Central memory CD4-positive, alpha-beta T cell (primary cell): ENCODE measurements at places on chromosomes 4 and X.

DNA sequence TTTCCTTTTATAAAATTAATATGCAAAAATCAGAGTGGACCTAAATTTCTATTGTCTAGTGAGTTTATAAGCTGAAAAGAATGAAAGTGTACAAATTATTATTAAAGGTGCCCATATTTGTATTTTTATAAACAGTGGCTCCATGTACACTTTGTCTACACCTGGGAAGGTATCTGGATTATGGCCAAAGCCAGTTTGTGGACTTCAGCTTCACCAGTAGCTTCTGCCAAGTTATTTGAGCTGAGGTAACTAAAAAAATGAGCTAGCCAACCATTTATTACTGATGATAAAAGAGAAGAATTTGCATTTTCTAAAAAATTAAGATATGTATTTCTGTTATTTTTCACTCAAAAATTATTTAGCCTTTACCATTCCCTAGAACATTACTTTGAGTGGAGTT lies 32.3 kb upstream of the LRAT start:
- no peak for DNase-seq

GRCh38 chr4:24519649-24520048 lies 64.7 kb downstream of the DHX15 start:
- no peak for DNase-seq

DNA sequence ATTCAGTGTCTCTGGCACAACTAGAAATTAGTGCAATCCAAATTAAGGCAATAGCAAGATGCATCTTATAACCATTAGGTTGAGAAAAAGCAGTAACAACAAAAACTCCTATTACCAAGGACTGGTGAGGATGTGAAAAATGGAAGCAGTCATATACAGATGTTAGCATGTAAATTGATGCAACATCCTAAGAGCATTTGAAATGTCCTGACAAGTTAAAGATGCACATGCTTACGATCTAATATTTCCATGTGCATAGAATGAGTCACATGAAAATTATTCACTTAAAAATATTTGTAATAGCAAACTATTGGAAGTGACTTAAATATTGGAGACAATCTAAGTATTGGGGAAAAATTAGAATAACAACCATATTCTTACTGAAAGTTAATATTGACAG lies 163.0 kb downstream of the FAM13A start:
- no peak for DNase-seq

- DNase-seq, result no peak
Observed at GRCh38 chr4:177118596-177118995, 191.1 kb upstream of the NEIL3 start.

GRCh38 chr4:83510442-83510841 lies 25.5 kb upstream of the GPAT3 start:
- DNase-seq, result no peak

- DNase-seq, result no peak
Observed at GRCh38 chr4:106299977-106300376, 16.0 kb downstream of the TBCK start.

DNA sequence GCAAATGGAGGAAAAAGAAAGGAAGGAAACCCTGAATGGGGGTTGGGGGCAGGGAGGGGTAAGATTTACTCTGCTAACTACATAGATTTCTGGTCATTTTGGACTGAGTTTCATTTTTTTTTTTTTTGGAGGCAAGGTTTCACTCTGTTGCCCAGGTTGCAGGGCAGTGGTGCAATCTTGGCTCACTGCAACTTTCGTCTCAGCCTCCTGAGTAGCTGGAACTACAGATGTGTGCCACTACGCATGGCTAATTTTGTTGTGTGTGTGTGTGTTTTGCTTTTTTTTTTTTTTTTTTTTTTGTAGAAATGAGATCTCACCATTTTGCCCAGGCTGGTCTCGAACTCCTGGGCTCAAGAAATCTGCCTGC lies 223.5 kb downstream of the APBB2 start:
- no peak for DNase-seq

GRCh38 chr4:185201977-185202962 lies 1.5 kb downstream of the CFAP97 start:
- DNase-seq, result peak; percentile 85

DNA sequence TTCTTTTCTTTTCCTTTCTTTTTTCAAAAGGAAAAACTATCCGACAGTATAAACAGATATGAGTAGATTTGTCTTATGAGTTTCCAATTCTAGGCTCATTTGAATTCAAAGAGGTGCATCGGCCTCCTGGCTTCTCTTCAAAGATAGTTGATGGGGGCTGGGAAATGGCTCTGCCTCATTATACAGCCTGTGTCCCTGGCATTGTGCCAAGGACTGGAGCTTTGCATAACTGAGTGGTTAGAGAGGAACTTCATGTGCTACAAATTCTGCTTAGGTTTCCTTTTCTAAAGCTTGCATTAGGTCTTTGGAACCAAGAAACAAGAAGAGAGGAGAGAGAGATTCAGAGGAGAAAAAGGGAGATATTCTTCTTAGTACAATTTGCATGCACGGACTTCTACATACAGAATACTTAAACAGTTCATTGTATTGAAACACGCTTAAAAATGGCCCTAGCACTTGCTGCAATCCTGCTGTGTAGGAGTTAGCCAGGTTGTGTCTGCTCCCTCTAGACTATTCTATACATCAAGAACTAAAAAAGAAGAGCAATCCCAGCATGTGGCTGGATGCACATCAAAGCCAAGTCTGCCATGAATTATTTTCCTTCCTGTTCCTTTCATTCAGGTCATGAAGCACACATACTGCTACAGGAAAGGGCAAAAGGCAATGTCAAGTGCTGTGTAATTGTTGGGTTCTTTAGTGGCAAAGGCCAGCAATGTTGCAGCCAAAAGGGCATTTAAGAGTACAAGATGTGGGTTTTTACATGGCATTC lies 70.9 kb downstream of the INTS12 start:
- no peak for DNase-seq

- no peak for DNase-seq
Observed at GRCh38 chr4:48862661-48863060, 31.8 kb downstream of the OCIAD1 start.

DNA sequence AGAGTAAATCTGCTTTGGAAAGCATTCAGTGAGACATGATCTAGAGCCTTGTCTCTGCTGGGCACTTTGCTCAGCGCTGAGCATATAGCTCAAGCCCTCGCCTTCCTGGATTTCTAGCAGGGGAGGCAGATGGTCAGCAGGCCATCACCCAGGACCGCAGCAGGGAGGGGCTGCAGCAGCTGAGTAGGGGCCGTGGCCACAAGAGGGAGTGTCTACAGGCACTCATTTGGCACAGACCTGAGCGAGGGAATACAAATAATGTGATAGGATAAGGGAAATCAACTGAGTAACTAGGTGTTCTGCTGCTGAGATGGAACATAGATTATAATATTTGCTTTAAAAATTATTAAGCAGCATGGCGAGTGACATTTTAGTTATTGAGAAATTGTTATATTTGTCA lies 30.2 kb downstream of the OFD1 start:
- no peak for DNase-seq

DNA sequence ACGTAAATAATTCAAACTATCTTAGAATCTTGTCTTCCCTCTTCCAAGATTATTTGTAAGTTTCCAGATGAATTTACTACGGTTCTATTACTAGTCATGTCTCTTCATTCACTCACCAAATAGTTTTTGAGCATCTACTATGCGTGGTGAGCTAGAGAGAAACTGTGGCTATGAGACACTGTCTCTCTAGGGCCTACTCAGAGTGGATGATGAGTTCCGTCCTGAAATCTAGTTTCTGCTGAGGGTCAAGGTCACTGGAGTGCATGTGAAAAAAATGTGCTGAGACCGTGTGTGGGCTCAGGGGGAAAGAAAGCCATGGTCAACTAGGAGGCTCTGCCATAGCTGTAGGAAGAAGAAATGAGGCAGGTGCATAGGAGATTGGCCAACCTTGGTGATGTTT lies 320.2 kb upstream of the GATB start:
- DNase-seq, result no peak

- DNase-seq, result no peak
Observed at GRCh38 chrX:78653118-78653822, 5.9 kb downstream of the RTL3 start.

DNA sequence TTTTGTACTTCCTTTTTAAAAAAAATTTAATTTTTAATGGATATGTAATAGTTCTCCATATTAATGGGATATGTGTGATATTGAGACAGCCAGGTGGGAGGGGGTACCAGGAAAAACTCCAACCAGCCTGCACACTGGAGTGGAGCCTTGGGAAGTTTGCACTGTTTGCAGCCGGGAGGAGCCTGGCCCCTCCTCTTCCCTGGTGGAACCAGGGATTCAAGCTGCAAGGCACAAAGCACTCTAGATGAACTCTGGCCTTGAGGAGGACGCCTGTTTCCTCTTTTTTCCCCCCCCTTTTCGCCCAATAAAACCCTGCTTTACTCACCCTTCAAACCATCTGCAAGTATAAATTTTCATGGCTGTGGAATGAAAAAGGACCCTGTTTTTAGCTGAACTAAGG lies 48.2 kb upstream of the GC start:
- no peak for DNase-seq

DNA sequence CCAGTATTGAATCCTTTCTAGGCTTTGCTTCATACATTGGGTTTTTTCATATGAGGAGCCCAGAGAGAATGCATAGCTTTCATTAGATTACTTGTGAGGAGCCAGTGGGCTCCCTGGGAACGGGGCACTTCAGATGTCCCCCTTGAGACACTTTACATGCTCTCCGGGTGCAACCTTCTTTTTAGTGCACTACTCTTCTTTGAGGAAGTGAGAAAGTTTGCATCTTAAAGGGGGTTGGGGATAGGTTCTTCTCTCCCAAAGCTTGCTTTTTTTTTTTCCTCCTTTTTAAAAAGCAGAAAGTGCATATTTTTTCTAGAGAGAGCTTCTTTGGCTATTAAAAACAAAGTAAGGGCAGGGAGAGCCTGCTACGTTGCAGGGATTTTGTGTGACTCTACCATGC lies 4.3 kb downstream of the HADH start:
- DNase-seq, result no peak

DNA sequence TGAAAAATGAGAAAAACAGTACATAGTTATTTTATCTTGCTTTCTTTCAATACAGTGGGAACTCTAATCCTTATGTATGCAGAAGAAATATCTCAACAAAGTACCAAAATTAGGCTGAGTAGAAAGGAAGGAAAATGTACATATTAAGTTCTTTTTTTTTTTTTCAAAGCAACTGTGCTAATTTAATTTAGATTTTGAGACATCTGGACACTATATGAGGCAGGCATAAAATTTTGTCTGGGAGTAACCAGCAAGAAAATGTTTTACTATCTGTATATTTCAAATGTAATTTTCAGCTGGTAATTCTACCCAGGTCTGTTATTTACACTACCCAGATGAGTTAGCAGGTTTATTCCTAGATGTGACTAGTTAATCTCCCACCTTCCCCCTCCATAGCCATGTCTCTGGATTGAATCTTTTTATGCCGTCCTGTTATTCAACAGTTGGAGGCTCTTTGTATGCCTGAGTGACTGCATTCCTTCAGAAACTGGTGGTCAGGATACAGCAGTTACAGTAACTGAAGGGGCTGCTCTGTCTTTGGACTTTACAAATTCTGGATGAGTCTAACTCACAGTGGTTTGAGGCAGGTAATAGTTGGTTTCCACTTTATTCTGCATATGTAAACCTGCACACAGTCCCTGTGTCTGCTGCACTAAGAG lies 633.6 kb downstream of the PCDH18 start:
- DNase-seq, result no peak

DNA sequence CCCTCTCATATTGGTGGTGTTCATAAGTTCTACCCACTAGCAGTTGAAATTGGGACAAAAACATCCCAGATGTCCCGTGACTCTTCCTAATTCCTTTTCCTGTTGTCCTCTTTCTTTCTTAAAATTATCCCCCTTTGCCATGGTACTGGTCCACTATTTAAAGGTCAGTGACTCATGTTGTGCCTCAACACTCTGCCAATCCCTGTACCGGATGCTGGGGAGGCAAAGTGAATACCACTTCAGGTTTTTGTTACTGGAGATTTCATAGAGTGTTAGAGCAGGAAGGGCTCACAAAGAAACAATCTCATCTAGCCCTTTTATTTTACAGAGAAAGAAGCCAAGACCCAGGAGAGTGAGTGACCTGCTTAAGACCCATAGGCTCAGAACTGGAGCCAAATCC lies 24.6 kb downstream of the SEPTIN11 start:
- no peak for DNase-seq

- no peak for DNase-seq
Observed at GRCh38 chr4:73692254-73692653, 48.1 kb upstream of the CXCL8 start.

DNA sequence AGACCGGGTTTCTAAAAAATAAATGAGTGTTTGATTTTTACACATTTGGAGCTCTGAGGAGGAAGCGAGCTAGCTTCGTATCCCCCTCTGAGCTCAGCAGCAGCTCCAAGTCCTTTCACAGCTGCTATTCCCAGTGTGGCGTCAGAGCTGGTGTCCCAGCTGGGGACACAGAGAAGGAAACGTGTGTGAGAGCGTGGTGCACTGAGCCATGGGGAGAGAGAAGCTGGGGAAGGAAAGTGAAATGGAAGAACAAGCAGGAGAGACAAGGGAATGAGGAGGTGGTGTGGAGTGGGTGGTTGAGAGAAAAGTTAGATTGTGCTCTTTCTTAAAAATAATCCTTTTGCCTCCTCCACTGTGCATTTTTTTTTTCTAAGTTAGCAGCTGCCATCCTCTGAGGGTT lies 79.5 kb upstream of the SLC4A4 start:
- no peak for DNase-seq

- DNase-seq, result no peak
Observed at GRCh38 chr4:26317766-26318165, 3.0 kb upstream of the RBPJ start.

DNA sequence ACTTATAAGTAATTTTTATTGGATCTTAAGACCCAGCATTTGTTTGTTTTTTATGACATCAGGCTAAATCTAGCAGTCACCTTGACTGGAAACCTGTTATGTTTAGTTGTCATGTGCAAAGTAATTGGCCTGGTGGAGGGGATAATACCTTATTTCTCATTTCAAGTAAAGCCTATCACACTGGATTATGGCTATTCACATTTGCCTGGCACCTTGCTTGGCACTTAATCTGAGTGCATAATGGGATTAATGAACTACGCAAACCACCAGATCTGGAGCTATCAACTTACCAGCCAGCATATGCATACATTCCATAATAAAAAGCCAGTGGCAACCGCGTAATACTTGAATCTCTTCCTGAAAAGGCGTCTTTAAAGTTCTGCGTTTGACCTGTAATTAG lies 23.2 kb downstream of the SLC7A11 start:
- no peak for DNase-seq

DNA sequence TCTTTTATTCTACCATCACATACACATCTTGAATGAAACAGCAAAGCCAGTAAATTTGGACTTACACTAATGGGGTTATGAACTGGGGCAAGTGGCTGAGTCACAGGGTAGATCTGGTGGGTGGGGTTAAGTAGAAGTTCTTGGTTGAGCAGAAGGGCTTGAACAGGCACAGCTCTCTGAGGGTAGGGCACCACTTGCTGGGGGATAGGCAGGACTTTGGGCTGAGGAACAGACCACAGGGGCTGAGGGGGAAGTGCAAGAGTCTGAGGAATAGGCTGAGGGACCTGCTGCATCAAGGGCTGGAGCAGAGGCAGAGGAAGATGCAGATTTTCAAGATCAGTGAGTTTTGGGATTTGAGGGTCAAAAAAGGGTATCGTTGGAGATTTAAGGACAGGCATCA lies 8.3 kb downstream of the CSN2 start:
- no peak for DNase-seq
